ENCODE measurements at places on chromosomes 11 and 22. TPM values are rescaled to one million over a fixed set of nuclear protein-coding genes. Genes with fewer than 3 reads are reported as not detected.

DNA sequence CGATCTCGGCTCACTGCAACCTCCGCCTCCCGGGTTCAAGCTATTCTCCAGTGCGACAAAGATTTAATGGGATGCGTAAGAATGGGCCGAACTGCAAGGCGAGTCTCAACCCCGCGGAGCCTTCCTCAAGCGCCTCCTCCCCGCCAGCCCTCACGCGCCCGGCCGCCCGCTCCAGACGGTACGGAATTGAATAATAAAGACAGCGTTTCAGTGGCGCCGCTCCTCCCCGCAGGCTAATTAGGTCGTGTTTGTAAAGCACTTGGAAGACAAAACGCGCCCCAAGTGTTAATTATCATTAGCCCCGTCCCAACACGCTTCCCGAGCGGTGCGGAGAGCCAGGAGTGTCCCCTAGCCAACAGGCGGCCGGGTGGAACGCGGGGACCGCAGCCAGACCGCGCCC is 192.0 kb downstream of the BUD13 start:
- no peak for DNase-seq

The OR2D2 gene
- not detected for total RNA-seq

- DNase-seq: no peak
Observed at GRCh38 chr22:28507896-28508295, 171.7 kb downstream of the TTC28 start.

The OR8I2 gene
- total RNA-seq: not detected

- DNase-seq: no peak
Observed at GRCh38 chr22:25282346-25282670, 62.9 kb downstream of the CRYBB2 start.

DNA sequence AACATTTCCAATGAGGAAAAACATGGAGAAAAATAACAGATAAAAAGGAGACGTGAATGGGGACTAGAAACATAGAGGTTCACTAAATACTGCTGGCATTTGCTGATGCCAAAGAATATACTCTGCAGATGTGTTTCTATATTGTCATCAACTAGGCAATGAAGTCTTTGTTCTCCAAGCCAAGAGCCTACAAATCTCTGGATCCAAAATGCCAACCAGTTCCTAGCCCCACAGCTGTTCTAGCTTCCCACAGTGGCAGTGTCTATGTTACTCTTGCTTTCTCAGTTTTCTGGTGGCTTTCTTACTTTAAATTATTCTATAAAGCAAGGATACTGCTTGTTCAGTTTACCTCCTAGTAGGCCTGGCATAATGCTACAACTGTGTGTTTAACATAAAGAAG is 977.9 kb upstream of the CCDC90B start:
- DNase-seq: no peak

DNA sequence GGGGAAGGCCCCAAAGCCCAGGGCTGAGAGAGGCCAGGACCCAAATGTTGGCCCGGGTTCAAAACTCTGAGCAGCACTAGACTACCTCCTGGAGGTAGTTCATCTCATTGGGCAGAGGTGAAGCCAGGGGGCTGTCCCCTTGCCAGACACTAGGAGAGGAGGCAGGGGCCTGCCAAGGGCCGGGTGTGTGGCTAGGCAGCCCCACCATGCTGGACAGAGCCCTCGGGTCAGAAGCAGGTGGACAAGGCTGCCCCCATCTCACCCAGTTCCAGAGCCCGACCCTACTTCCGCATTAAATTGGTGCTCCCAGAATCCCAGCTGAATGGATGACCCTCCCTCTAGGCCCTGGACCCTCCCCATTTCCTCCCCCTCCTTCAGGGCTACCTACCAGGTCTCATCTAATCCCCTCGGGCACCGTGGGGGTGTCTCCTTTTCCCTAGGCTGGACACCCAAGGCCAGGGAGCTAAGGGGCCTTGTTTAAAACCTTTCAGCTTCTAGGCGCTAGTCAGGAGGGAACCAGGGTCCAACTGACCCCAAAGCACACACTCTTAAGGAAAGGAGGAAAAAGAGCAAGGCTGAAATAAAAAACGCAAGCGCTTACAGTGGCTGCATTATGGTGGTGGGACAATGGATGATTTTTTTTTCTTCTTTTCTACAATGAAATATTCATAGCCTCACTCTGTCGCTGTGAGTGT is 72.1 kb upstream of the TCF20 start:
- no peak for DNase-seq

GRCh38 chr11:114160894-114161293 is 101.4 kb downstream of the ZBTB16 start:
- no peak for DNase-seq

- DNase-seq: no peak
Observed at GRCh38 chr11:57473285-57473841, 13.0 kb downstream of the RTN4RL2 start.

DNA sequence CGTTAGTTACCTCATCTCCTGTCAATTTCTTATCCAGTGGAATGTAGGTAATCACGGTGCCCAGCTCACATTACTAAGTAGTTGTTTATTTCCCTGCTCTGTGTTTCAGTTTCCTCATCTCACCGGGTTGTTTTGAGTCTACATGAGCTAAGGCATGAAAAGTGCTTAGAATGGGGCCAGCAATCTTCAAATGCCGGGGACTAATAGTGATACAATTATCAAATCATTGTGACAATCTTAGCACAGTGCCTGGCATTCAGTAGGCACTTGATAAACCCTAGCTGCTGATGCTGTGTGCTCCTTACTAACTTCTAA is 53.3 kb upstream of the CD5 start:
- no peak for DNase-seq

- peak; percentile 84 for DNase-seq
Observed at GRCh38 chr11:72069787-72070251, 10.5 kb downstream of the NUMA1 start.

The VSTM5 gene
- 0.81 TPM for total RNA-seq

DNA sequence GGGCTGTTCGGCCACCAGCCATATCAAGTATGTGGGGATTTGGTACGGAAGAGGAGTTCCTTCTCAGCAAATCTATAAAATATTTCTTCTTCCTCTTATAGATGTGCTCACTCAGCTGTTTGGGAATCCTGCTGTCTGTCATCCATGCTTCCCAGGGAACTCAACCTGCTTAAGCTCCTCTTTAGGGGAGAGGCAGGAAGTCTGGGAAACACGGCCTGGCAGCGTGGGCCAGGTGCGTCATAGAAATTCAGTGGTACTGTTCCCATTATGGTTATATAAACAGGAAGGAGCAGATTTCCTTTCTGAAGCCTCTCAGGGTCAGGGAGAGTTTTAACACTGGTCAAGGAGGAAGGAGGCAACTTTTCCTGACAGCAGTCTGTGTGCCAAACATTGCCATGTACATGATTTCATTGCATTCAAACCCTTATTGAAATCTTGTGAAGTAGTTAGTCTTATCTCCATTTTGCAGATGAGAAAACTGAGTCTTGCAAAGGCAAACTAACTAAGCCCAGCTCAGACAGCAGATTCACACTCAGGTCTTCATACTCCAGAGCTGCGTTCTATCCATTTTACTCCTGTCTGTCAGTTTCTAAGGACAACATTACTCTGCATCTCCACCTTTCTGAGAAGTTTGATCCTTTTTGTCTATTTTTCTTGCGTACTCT is 35.4 kb upstream of the AMOTL1 start:
- DNase-seq: peak; percentile 52

- no peak for DNase-seq
Observed at GRCh38 chr11:117180661-117181585, 2.4 kb downstream of the SIDT2 start.

GRCh38 chr22:37632174-37633088 is 7.0 kb upstream of the SH3BP1 start:
- DNase-seq: no peak

DNA sequence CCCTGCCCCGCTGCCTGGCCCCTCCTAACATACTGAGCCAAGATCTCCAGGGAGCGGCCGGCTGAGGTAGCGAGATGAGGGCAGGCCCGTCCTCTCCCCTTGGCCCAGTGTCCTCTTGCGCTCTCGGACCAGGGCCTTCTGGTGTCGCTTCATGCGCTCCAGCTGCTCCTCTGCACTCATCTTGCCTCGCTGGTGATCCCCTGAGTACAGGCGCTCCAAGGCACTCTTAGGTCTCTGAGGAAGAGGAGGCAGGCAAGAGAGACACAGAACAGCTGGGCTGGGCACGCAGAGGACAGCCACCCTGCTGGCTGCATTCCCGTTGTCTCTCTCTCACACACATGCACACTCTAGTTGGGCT is 50.6 kb downstream of the C11orf58 start:
- DNase-seq: no peak

DNA sequence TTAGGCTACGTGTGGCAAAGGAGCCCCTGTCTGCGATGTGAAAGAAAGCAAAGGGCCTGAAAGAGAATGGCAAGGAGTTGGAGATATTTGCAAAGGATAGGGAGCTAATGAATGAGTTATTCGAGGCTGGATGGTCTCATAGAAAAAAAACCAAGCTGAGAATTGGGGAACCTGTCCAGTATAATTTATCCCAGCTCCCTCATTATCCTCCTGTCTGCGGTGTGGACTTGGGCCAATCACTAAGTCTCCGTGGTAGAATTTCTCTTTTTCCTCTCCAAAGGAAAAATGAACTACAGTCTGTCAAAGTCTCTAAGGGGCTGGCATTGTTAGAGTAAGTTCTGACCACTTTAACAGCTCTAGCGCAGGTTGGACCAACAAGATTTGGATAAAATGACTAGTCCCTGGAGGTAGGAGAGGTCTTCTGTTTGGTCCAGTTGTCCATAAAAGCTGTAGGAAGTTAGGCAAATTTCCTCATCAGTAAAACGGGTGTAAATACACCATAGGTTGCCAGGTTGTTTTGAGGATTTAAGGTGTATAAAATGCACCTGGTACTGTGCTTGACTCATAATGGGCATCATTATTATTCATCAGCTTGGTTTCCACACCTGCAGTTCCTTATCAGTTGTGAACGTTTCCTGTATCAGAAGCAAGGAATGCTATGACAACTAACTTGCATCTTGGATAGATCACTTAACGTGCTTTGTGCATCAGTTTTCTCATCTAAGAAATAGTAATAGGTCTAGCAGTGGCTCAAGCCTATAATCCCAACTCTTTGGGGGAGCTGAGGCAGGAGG is 10.3 kb upstream of the CDON start:
- peak; percentile 95 for DNase-seq

The SHISAL1 gene
- 0.94 TPM for total RNA-seq

The OR5A1 gene
- total RNA-seq: not detected

The C11orf65 gene
- 1.9 TPM for total RNA-seq

DNA sequence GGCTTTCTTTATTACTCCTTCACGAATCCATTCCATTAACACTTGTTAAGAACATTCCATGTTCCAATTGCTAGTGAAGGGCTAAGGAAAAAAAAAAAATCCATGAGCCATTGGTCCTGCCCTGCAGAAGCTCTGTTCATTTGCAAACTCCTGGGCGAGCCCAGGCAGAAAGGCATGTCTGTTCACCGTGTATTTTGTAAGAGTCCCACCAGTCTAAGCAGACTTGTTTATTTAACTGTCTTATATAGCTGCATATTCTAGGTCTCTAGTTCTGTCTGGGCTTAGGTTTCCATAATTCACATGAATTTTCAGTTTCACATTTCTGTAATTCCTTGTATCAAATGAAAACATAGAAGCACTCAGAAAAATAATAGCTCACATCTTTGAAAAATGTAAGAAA is 97.4 kb upstream of the POU2AF2 start:
- no peak for DNase-seq

DNA sequence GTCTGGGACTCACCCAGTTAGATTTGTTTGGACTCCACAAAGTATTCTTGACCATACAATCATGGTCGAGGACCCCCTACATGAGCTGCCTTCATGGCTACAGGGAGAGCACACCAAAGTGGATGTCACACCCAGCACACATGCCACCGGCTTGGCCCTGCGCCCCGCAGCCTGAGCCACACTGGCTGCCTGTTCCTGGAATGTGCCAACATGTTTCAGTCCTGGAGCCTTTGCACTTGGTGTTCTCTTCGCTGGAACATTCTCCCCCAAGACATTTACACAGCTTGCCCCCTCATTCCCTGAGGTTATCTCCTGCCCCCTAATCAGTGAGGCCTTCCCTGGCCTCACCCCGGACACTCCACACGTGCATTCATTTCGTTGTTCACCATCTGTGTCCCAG is 46.0 kb downstream of the PPARA start:
- DNase-seq: no peak

- DNase-seq: no peak
Observed at GRCh38 chr11:1235306-1235900, 12.5 kb downstream of the MUC5B start.

The SYT8 gene
- total RNA-seq: 8.9 TPM

- DNase-seq: no peak
Observed at GRCh38 chr11:130049328-130049771, 20.3 kb upstream of the APLP2 start.

DNA sequence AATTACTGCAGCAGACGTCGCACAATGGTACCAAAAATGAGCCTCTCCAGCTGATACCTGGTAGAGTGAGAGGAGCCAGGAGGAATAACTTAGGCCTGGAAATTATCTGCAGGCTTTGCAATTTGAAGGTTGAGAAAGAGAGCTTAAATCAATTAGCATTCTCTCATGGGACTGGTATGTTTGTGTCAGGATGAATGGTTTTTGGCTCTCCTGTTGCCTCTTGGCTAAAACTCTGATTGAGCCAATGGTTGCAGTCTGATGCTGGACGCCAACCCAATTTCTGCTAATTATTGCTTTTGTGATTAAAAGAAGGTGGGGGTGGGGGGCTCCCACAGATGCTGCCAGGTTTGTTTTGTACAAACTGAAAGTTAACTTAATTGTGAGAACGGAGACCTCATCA is 12.5 kb upstream of the NELL1 start:
- DNase-seq: no peak

GRCh38 chr11:92267968-92268367 is 43.4 kb downstream of the FAT3 start:
- DNase-seq: peak; percentile 44

GRCh38 chr11:120532082-120532831 is 20.7 kb downstream of the GRIK4 start:
- no peak for DNase-seq

The YPEL1 gene
- total RNA-seq: 8.3 TPM

The MPPED2 gene
- total RNA-seq: not detected

- no peak for DNase-seq
Observed at GRCh38 chr11:131687291-131688047, 317.1 kb downstream of the NTM start.

DNA sequence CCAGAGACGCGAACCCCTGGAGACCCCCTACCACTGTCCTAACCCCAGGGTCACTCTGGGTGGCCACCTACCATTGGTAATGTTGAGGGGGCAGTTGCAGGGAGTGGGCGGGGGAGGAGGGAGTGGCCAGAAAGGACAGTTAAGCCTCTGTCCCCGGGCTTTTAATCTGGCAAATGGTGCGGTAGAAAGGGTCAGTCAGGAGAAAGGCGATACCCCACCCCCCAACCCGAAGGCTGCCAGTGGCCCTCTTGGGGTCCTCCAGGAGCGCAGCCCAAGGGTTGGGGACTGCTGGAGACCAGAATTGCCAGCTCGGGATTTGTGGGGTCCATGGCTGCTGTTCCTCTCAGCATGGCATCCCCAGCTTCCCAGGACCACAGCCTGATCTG is 742 bp downstream of the P2RY2 start:
- no peak for DNase-seq

All from PC-9 (cell line).